Lung microvascular endothelial cell (primary cell): ENCODE measurements at places on chromosomes 4 and X. TPM values are rescaled to one million over a fixed set of nuclear protein-coding genes. Genes with fewer than 3 reads are reported as not detected.

DNA sequence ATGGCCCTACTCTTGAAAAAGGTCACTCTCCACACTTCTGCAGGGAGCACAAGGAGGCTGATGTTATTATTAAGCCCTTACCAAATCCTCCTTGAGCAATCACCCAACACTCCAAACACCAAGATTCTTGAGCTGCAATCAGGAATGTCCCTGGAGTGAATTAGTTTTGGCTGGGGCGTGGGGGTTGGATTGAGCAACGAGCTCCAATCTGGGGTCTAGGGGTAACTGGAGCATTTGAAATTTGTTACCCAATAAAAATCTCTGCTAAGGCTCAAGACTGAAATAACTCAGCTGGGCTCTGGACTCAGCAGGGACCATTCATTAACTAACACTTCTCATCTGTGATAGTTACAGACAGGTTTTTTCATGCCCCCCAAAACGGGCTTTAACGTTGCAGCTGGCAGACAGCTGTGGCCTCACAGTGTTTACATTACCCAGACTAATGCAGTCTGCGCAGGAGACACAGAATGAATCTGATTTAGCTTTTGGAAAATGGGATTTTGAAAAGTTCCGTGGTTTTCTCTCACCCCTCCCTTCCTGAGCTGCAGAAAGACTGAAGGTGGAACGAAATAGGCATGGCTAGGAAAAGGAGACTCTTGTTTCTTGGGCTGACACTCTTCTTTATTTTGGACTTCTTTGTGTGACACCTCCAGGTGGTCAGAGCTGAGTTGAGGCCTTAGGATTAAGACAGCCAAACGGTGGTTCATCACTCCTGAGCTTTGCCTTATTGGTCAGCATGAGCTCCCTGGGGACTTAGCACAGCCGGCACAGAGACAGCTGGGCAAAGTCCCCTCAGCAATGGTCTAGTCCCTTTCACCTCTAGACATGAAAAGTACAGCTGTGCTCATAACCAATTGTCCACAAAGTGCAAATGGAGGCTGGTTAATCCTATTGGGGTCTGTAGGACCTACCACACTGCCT lies 26.6 kb downstream of the PLAC1 start:
- DNase-seq, result no peak

Gene DCAF8L2
- total RNA-seq, result not detected in 2 replicates

- no peak for DNase-seq
Measured at GRCh38 chr4:55013431-55013955, 111.9 kb downstream of the KDR start.

GRCh38 chr4:67332627-67333026 lies 212.7 kb downstream of the CENPC start:
- DNase-seq, result peak; percentile 10

DNA sequence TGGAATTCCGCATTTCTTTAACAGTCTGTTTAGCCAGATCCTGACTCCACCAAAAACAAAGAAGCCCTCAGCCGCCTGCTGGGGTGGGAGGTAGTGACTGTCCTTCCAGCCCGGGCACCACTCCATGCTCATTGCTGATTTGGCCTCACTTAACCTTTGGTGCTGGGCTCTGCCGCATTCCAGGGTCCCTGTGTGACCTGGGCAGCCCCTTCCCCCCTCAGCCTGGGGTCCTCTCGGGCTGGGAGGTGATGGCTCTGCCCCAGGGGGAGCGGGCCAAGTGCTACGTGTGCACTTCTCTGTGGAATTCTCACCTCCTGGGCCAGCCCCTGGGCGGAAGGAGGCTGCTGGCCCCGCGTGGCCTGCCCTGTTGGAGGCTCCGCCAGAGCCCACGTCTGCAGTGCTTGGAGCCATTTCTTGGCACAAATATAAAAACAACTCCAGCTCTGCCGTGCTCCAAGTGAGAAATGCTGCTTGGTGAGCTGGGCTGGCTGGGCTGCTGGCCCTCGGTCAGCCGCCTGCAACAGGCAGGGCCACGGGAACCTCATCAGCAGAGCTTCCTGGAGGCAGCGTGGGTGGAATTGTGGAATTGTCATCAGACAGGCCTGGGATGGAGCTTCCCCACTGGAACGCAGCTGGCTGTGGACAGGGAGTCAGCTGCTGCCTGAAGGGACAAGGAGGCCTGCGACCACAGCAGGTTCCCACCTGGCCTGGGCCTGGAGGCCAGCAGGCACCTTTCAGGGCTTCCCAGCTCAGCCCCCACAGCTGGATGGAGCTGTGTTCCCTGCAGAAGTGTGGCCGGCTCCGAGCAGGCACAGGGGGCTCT lies 66.0 kb downstream of the TRMT44 start:
- no peak for DNase-seq

GRCh38 chr4:82031376-82031927 lies 342.3 kb downstream of the HNRNPD start:
- DNase-seq, result no peak

Gene GUCY1B1
- total RNA-seq, result 1.4 and 4.1 TPM in 2 replicates

Gene NKX6-1
- total RNA-seq, result not detected in 2 replicates

Gene NEUROG2
- total RNA-seq, result not detected in 2 replicates

Gene HMX1
- total RNA-seq, result not detected in 2 replicates

Gene BST1
- total RNA-seq, result 44.7 and 59.3 TPM in 2 replicates

DNA sequence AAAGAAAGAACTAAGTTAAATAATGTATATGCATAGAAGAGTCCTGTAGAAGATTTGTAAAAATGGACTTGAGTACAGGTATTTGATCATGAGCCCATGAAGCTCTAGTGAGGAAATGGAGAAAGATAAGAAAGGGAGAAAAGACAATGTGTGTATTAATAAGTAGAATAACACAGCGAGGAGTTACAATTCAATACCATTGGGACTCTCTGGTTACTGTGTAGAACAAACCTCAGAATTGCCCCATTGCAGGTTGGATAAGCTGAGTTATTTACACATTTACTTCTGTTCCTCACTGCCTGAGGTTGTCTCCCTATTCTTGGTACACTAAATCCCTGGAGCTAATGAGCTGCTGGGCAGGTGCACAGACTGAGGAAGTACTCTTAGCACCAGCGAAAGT lies 33.3 kb downstream of the BANK1 start:
- DNase-seq, result no peak

Gene CT47B1
- total RNA-seq, result not detected in 2 replicates

Gene UGT2B10
- not detected in 2 replicates for total RNA-seq

- DNase-seq, result peak; percentile 74
Measured at GRCh38 chr4:8035371-8035780, 95.7 kb upstream of the AFAP1 start.

Gene DNAAF6
- not detected in 2 replicates for total RNA-seq

DNA sequence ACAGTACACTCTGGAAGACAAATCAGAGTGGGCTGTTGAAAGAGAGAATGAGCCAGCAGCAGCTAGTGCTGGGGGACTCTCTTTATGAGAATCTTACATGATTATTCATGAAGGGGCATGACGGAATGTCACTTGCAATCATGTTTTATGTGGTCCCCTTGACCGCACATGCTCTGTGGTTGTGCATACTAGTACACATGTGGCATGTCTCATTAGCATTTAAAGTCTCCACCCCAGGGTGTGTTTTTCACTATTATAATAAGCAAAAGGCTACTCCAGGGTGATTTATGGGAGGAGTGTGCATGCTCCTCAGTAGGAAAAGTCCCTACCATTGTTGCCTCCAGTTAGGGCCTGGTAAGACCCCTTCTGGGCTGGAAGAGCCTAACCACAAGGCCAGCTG lies 30.7 kb upstream of the MAGEA11 start:
- DNase-seq, result no peak

DNA sequence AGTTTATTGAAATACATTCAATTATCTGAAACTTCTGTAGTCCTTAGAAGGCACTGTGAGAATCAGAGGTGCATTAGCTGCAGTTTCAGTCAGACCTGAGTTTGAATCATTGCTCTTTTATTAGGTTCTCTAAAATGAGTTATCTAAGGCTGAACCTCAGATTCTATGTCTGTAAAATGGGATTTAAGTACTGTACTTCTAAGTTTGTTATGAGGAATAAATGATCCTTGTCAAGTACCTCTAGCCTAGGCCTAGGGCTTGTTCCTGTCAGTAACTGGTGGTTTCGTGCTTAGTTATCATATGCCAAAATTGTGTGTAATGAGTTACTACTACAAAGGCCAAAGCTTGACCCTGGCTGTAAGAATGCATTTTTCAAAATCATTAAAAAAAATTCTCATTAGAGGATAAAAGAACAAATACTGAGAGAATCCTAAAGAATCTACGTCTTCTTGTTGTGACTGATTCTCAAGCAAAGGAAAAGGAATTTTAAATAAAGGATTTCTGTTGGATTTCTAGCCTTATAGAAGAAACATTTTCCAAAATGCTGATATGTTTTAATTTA lies 65.8 kb downstream of the SLIT2 start:
- no peak for DNase-seq

GRCh38 chrX:121598356-121598755 lies 550.9 kb downstream of the GLUD2 start:
- DNase-seq, result no peak

GRCh38 chr4:182806259-182807252 lies 110.6 kb downstream of the DCTD start:
- peak; percentile 79 for DNase-seq

DNA sequence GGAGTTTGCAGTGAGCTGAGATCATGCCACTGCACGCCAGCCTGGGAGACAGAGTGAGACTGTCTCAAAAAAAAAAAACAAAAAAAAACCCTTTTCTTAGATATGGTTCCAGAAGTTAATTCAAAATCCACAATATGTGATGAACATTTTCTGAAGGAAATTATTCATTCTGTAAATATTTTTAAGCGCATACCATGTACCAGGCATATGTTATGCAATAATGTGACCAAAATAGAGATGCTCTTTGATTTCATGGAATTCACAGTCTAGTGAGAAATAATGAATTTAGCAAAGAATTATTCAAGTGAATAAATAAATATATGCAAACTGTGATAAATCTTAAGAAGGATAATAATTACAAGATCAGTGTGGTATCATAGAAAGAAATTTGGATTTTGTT lies 174.7 kb downstream of the GC start:
- no peak for DNase-seq

Gene ODAPH
- not detected in 2 replicates for total RNA-seq

Gene SSX2B
- total RNA-seq, result not detected in 2 replicates

Gene SPANXN3
- not detected in 2 replicates for total RNA-seq

- DNase-seq, result no peak
Measured at GRCh38 chr4:103493450-103494159, 226.2 kb downstream of the TACR3 start.
